ENCODE measurements at places on chromosomes 1 and 21.

- no peak for DNase-seq
Observed at GRCh38 chr1:153763365-153764225, 11.6 kb upstream of the SLC27A3 start.

GRCh38 chr21:15441992-15442391, 287.8 kb upstream of the USP25 start:
- peak; percentile 33 for DNase-seq

DNA sequence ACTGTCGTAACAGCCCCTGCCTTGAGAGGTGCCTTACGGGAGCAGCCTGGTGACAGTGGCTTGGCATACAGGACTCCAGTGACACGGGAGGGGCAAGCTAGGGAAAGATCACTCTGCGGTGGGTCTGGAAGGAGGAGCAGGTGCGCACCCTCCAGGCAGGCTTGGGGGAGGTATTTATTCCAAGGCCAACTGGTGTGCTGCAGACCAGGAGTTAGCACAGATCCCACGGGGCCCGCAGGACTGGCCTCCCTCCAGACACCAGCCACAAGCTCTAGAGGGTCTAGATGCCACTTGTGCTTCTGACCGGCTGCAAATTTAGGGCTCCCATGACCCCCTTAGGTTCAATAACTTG, 22.1 kb downstream of the PSEN2 start:
- DNase-seq = no peak

- DNase-seq = no peak
Observed at GRCh38 chr1:67855444-67855843, 22.2 kb upstream of the GNG12 start.

GRCh38 chr1:77313491-77313890, 31.7 kb downstream of the AK5 start:
- peak; percentile 20 for DNase-seq

Data from fibroblast of mammary gland (primary cell).